ENCODE measurements at places on chromosomes 11 and 22.

GRCh38 chr22:37300551-37301017, 18.3 kb downstream of the CYTH4 start:
- H3K27ac ChIP-seq = no peak overlapping the region
- H3K4me1 ChIP-seq = peaks cover 3% of the 10 kb centered on the region
- no peak overlapping the region for H3K4me3 ChIP-seq
- H3K36me3 ChIP-seq = no peaks in the 10 kb centered on the region
- H3K27me3 ChIP-seq = peaks cover 15% of the 10 kb centered on the region

DNA sequence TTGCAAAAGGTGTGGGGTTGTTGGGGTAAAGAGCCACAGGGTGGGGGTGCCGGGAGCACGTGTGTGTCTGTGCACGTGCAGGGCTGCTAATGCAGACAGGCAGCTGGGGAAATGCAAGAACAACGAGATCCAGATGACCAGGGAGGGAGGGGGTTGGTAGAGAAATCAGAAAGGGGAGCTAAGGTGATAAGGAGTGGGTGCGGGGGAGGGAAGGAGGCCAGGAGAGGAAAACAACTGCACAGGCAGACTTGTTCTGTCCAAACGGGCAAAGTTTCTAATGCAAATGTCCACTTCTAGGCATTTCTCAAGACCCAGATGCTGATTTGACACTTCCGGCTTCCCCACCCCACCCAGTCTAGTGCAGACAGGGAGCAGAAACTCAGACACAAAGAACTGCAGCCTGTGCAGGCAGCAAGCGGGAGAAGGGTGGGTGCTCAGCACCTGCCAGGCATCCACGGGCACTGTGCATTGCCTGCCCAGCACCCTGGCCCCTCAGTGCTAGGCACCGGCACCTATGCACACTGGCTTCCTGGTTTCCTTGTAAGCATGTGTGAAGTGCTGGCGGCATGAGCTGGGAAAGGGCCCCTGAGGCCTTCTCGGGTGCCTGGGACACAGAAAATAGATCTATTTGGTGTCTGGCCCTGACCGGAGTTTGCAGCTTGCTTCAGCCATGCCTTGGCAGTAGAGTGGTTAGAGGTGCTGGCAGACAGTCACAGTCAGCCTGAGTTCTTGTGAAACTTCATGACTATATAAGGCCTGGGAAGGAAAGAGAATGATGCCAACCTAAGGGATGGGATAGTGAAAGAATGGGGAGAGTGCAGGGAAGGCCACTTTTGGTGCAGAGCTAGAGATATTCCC, 220.1 kb upstream of the SORL1-AS1 start:
- H3K36me3 ChIP-seq = peaks cover under 1% of the 10 kb centered on the region
- no peak overlapping the region for H3K4me3 ChIP-seq
- DNase-seq = no peak
- H3K27me3 ChIP-seq = no peaks in the 10 kb centered on the region

DNA sequence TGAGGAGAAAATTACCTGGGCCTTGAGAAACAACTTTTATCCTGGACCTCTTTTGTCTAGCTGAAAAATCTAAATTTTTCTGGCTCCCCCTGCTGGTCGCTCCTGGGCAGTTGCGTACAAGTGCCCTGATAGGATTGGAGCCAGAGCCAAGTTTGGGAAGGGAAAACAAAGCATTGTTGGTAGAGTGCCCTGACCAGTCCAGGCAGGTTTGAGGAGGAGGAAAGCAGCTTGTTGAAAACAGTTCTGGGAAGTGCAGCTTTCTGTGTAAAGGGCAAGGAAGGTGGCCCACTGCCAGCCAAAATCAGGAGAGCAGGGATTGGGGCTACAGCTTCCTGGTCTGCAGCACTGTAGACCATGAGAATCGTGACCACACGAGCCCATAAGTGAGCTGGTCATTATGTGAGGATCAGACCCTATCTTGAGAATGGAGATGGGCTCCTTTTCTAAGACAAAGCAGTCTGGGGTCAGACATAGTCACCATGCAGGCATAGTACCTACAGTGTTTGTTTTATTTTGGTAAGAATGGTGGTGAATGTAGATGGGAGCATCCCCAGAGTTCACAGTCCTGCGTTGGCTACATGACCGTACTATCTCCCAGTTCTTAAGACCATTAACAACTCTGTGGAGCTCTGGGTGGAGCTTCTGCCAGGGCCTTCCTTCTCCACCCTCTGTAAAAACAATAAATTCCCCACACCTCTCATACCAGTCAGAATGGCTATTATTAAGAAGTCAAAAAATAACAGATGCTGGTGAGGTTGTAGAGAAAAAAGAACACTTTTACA, 21.3 kb upstream of the PIK3IP1 start:
- peaks cover 2% of the 10 kb centered on the region for H3K4me1 ChIP-seq
- peaks cover 17% of the 10 kb centered on the region for H3K36me3 ChIP-seq
- peaks cover 2% of the 10 kb centered on the region for H3K27me3 ChIP-seq
- H3K27ac ChIP-seq = no peak overlapping the region
- peak; percentile 75 for DNase-seq

GRCh38 chr22:41682033-41682807, 6.4 kb downstream of the SNU13 start:
- H3K27ac ChIP-seq = peak overlapping the region; percentile 87
- peak overlapping the region; percentile 98 for H3K4me3 ChIP-seq
- no peaks in the 10 kb centered on the region for H3K4me1 ChIP-seq

DNA sequence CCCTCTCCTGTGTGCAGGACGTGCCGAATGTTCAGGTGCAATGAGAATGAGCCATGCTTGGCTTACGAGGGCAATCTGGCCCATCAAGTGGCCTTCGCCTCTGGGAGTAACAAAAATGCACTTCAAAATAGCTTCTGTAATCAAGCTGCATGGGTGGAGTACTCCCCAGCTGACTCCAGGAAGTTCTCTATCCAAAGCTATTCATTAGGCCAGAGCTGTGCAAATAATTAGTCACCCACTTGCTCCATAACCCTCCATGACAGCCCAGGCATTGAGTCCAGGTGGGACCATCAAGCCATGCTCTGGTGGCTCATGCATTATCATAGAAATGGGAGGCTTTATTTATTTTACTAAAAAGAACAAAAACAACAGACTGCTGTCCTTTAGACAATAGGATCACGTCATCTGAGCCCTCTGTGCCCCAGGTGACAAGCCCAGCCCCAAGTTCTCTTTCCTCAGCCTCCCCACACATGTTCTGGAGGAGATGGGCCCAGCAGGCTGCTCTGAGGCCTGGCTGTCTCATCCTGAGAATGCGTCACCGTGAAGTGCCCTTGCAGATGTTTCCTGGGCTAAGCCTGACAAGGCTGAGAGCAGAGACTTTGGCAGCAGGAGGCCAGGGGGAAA, 244.7 kb downstream of the ETS1 start:
- no peak for DNase-seq
- no peaks in the 10 kb centered on the region for H3K4me1 ChIP-seq
- no peaks in the 10 kb centered on the region for H3K27me3 ChIP-seq

- H3K4me1 ChIP-seq = no peaks in the 10 kb centered on the region
- H3K4me3 ChIP-seq = no peak overlapping the region
- H3K27me3 ChIP-seq = no peaks in the 10 kb centered on the region
- peaks cover 16% of the 10 kb centered on the region for H3K36me3 ChIP-seq
- no peak for DNase-seq
These were observed 292.8 kb upstream of the SYN3 start for GRCh38 chr22:33350961-33351360.

DNA sequence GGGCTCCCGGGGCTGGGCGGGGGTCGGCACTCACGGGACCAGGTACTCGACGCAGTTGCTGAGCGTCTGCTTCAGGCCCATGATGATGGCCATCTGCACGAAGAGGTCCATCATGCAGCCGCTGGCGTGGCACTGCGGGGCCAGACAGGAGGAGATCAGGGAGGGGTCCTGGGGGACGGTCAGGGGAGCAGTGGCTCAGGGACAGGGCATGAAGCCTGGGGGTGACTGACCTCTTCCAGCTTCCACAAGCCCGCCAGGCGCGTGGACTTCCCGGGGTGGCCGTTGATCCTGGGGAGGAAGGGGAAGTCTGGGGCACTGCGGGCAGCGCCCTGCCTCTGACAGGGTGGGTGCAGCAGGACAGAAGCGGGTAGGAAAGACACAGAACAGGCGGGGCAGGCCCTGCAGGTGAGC, 6.1 kb upstream of the SIGIRR start:
- peaks cover 10% of the 10 kb centered on the region for H3K27me3 ChIP-seq
- no peak overlapping the region for H3K4me3 ChIP-seq
- no peaks in the 10 kb centered on the region for H3K4me1 ChIP-seq

GRCh38 chr11:115298300-115299012, 205.8 kb downstream of the CADM1 start:
- peak overlapping the region; percentile 53 for H3K4me3 ChIP-seq
- peaks cover 4% of the 10 kb centered on the region for H3K36me3 ChIP-seq
- no peak for DNase-seq
- H3K27me3 ChIP-seq = peaks cover 31% of the 10 kb centered on the region
- H3K27ac ChIP-seq = peak overlapping the region; percentile 65

GRCh38 chr11:13760115-13760514, 91.6 kb downstream of the FAR1 start:
- H3K36me3 ChIP-seq = no peaks in the 10 kb centered on the region
- H3K4me1 ChIP-seq = no peaks in the 10 kb centered on the region
- H3K27ac ChIP-seq = no peak overlapping the region
- H3K27me3 ChIP-seq = peaks cover 1% of the 10 kb centered on the region
- DNase-seq = no peak

- H3K4me3 ChIP-seq = no peak overlapping the region
- H3K4me1 ChIP-seq = peaks cover 15% of the 10 kb centered on the region
- no peak overlapping the region for H3K27ac ChIP-seq
These were observed 89.2 kb upstream of the CRTAM start for GRCh38 chr11:122749005-122749687.

DNA sequence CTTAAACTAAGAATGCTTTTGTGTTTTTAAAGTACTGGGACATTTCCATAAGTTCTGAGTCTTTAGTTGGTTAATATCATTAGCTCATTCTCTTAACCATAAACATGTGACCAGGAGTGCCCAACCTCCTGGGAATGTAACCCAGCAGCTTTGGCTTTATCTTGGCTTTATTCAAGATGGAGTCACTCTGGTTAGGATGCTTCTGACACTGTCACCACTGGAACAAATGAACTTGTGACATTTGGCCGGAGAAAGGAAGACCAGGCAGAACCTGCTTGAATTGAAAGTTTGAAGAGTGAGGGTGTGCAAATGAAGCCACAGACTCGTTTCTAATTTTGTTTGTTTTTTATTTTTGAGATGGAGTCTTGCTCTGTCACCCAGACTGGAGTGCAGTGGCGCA, 54.6 kb downstream of the OSBP2 start:
- no peak for DNase-seq
- H3K27me3 ChIP-seq = peaks cover 4% of the 10 kb centered on the region
- H3K4me3 ChIP-seq = no peak overlapping the region
- H3K36me3 ChIP-seq = no peaks in the 10 kb centered on the region

DNA sequence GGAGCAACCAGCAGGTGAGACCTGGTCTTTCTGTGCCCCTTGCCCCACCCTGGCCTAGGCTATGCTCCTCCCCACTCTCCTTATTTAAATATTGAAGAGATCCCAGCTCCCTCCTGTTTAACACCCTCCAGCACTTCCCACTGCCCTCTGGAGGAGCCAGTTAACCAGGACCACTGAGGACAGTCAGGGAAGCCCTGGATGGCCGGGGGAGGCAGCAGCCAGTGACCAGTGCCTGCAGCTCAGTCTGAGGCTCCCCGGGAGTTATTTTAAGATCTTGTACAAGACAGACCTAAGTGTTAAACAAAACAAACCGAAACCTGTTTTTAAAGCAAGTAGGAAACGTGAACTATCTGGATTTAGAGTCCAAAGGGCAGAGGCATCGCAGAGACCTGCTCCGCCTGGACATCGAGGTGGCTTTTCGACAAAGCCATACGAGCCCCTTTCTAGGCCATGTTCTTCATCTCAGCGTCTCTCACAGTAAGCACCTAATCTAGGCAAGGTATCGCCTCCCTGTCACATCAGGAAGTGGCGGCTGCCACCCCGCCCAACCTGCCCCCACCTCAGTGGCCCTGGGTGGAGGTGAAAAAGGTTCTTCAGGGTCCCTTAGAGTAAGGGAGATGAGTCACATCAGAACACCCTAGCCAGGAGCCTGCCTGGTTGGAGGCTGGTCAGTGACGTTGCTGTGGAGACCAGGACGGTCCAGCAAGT, 35.2 kb downstream of the TRMU start:
- peaks cover 11% of the 10 kb centered on the region for H3K27me3 ChIP-seq
- peaks cover 1% of the 10 kb centered on the region for H3K36me3 ChIP-seq
- no peak for DNase-seq
- no peaks in the 10 kb centered on the region for H3K4me1 ChIP-seq
